ENCODE measurements at places on chromosomes 2 and 18.

- no peak for ATAC-seq
Measured at GRCh38 chr2:232503809-232504323, 16.2 kb upstream of the ECEL1 start.

DNA sequence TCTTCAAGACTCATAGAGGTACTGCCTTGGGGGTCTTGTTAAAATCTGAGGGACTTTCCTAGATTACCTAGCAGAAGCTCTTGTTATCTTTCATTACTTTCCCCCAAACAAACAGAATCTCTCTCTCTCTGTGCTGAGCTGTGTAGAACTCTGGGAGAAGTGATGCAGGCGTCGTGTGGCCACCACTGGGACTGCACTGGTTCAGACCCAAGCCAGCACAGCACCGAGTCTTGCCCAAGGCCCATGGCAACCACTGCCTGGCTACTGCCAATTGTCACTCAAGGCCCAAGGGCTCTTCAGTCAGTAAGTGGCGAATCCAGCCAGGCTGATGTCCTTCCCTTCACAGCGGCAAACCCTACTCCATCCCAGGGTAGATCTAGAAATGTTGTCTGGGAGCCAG lies 28.6 kb downstream of the PPP1R1C start:
- ATAC-seq: no peak

DNA sequence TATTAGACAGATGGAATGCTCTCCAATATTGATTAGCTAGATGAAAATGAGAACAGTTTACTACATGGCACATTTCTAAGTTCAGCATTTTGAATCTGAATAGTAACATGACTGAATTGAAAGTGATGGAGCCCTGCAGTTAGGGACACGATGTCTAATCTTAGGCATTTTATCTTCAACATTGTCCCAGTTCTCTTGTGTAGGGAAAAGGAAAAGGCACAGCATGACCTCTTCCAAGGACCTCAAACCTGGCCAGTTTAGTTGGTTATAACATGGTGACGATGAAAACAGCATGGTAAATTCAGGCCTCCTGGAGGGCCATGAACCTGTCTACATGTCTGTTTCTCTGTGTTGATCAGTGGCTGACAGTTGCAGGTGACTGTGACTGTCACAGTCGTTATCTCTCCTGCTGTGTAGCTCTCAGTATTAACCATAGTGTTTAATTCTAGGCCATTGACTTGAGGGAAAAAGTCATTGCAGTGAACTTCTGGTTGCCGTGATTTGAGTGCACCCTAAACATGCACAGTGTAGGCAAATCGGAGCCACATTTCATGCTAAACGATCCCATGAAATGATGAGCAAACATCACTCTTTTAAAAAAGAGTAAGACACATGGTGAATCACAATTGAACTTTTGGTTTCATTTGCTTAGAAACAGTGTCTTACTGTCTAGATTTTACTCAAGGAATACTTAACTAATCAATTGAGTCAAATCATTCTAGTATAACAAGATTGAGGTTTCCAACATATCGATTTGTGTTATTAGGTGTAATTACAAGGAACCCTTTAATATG lies 129.7 kb downstream of the PHLPP1 start:
- ATAC-seq: peak; percentile 93

DNA sequence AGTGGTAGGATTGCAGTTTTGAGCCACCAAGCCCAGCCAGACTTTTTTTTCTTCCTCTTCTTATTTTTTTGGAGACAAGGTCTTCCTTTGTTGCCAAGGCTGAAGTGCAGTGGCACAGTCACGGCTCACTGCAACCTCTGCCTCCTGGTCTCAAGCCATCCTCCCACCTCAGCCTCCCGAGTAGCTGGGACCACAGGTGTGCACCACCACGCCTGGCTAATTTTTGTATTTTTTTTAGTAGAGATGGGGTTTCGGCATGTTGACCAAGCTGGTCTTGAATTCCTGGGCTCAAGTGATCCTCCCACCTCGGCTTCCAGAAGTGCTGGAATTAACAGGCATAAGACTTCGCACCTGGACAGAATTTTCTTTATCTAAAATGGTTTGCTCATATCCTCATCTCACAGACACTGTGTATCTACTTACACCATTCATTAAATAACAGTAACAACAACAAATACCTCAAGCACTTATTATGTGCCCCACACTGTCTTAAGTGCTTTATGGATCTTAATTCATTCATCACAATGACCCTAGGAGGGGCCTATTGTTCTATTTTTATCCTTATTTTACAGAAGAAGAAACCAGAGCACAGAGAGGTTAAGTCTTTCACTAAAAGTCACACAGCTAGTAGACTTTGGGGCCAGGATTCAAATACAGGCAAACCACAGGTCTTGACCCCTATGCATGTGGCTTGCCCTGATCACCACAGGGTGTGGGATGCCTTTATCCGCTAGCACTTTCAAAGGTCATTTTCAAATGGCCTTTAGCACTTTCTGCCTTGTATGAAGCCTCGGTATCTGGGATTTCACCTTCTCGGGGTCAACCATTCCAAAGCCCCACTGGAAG lies 39.6 kb downstream of the MYCN start:
- ATAC-seq: no peak

GRCh38 chr2:119996148-119996547 lies 16.7 kb upstream of the EPB41L5 start:
- no peak for ATAC-seq

GRCh38 chr2:239790721-239791120 lies 234.4 kb downstream of the NDUFA10 start:
- no peak for ATAC-seq

- no peak for ATAC-seq
Measured at GRCh38 chr2:106296182-106296815, 102.2 kb upstream of the UXS1 start.

- ATAC-seq: no peak
Measured at GRCh38 chr2:231671270-231672050, 36.9 kb upstream of the PTMA start.

DNA sequence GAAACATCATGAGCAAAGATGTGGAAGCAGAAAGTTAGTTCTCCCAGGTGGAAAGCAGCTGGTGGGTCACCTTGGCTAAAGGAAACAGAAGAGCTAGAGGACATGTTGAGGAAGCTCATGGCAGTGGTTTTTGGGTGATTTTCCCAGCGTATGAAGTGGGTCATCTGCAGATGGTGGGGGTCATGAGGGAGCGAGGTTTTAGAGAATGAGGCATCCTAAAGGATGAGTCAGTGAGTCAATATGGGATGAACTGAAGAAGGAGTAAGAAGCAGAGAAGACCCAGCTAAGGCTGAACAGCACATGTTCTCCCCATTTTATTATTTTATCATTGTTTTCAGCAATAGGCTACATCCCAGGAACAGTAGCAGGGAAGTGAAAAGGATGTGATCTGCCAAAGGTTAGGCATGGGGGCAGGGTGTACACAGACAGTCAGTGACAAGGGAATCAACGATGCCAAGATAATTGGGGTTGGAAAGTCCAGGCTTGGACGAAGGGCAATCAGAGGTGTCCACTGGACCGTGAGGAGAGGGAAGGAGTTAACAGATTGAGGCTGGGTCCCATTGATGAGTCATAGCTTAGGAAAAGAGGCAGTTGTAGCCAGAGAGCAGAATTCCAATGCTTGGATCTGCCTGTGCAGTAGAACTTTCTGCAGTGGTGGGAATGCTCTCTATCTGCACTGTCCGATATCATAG lies 289.3 kb upstream of the RAB12 start:
- ATAC-seq: no peak

DNA sequence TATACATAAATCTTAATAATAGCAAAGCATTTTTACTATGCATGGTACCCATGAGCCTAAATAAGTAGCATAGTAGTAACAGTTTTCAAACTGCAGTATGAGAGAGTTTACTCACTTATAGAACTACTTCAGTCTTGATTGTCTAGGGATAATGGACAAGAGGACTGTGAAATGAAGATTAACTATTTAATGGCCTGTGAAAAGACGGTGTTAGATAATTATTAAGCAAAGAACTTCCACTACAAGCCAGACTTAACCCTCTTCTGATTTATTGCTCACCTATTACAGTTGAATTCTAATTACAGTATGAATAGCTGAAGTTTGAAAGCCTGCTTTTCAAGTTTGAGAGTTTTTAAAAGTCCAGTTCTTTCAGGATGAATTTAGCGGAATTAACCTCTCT lies 18.9 kb downstream of the PIK3C3 start:
- no peak for ATAC-seq

DNA sequence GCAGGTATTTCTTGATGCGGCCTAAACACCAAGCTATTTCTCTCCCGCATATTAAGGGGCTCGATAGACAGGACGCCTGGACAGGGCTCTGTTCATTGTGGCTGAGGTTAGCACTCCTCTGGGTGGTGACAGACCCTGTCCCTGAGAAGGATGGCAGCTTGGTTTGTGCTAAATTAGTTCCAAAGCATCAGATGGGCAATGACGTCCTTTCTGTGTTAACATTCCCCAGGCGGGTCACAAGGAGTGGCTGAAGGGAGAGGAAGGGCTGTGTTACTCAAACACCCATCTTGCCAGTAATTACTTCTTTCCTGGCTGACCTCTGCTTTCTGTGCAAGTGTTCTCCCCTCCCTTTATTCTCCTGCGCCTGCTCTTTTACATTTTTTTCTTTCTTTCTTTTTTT lies 75.0 kb downstream of the TMEM247 start:
- ATAC-seq: no peak

- ATAC-seq: no peak
Measured at GRCh38 chr2:220104871-220105351, 477.5 kb downstream of the SLC4A3 start.

DNA sequence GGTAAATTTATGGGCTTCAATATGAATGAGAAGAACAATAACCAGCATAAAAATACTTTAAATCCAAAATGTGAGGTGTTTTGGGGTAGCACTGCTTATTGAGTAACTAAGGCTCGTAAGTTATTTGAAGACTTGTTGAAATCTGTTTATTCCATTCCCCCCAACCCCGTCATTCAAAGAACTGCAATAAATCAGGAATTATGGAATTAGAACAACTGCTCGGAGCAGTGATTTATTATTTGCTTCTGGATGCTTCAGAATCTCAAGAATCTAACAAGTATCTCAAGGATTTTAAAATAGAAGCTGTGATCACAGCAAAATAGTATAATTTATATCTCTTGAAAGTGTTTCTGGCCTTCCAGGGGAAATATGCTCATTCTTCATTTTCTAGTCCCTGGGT lies 86.8 kb downstream of the EML6 start:
- ATAC-seq: no peak

DNA sequence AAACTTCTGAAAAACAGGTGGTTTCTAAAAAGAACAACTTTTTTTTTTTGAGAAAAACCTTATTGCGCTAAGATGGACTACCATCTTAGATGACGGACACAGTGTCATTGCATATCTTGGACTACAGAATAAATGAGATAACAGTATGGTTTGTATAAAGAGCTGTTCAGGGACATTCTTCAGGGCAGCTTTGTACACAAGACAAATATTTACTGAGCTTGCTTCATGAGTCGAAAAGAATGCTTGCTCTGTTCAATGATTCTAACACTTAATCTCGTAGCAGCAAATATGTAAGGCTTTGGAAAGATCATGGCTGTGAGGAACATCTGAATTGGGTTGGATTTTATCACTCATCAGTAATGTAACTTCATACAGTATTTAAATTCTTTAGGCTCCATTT lies 282.5 kb upstream of the CWC22 start:
- no peak for ATAC-seq

DNA sequence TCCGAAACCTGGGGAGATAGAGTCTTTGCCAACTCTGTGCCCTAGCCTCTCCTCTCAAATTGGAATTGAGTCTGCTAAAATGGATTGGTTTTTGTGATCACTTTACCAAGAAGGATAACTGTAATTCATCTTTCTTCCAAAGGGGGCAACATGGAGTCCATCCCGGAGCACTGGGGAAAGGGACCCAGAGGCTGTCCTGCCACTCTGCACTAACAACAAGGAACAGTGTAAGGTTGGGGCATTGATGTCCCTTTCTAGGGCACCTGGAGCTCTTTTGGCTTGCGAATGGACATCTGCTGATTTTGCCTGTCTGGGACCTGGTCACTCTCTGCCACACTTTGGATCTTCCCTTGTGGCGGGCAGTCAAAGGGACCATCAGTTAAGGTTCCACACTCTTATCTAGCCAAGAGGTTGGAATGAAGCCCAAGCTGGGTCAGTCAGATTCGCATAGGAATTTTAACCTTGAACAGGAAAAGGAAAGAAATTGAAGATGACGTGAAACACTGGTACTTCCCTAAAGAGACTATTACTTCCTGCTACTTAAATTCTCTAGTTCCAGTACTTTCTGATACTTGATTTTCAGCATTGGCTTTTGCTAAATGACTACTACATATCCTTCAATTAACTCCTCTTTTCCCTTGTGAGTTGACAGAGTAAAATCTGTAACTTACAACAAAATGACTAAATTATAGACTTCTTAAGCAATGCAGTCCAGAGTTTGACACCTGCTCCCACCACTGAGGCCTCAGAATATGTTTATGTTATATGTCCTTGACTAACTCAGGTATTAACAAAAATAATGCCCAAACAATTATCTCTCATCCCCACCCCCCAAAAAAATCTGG lies 64.7 kb upstream of the KLF7 start:
- peak; percentile 33 for ATAC-seq

DNA sequence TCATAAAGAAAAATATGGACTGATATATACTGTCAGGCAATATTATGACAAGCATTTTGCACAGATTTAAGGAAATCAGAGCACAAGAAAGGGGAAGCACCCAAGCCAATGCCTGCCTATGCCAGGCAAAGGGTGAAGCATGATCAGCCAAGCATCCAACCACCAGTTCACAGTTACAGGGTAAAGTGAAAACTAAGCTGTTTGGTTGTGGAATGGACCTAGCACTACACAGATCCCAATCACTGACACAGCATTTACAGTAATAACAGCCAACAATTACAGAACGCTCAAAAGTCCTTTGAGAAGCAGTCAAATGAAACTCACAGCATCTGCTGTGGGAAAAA lies 90.3 kb downstream of the SP3 start:
- no peak for ATAC-seq

- ATAC-seq: no peak
Measured at GRCh38 chr2:1548910-1549673, 135.8 kb downstream of the TPO start.

- peak; percentile 62 for ATAC-seq
Measured at GRCh38 chr18:51236225-51236624, 38.7 kb upstream of the MEX3C start.

DNA sequence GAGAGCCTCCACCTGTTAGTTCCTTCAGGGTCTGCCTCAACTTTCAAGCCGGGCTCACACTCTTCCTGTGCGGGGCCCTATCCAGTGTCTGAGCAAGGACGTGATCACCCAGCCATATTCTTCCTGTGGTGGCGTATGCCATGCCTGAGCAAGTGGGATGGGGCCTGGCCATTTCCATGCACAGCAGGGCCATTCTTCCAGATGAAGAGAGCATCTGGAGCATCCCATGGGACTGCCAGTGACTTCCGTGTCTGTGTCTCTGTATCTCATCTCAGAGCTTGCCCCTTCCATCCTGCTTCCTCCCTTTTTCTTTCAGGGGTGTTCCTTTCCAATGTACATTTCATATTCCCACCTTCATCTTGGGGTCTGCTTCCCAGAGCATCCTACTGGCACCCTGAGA lies 20.2 kb downstream of the SCG2 start:
- no peak for ATAC-seq

All from activated T-helper 17 cell treated with anti-CD3 and anti-CD28 coated beads, Interleukin-2, amount 50 U/mL, for 72 hours (primary cell).